Body of pancreas (tissue), 4 donors: ENCODE measurements at places on chromosomes 3 and 15. TPM values are rescaled to one million over a fixed set of nuclear protein-coding genes. Genes with fewer than 3 reads are reported as not detected.

MKRN3 gene
- total RNA-seq: 0.26 TPM

COPB2 gene
- 73.2 TPM for total RNA-seq

MYEF2 gene
- 12.9 TPM for total RNA-seq

PLSCR2 gene
- total RNA-seq: not detected

GABRG3 gene
- not detected for total RNA-seq

ANKUB1 gene
- total RNA-seq: not detected

GRM2 gene
- 0.26 TPM for total RNA-seq

NDN gene
- total RNA-seq: 21.8 TPM

GPR149 gene
- total RNA-seq: not detected

HTR3E gene
- total RNA-seq: not detected

DNA sequence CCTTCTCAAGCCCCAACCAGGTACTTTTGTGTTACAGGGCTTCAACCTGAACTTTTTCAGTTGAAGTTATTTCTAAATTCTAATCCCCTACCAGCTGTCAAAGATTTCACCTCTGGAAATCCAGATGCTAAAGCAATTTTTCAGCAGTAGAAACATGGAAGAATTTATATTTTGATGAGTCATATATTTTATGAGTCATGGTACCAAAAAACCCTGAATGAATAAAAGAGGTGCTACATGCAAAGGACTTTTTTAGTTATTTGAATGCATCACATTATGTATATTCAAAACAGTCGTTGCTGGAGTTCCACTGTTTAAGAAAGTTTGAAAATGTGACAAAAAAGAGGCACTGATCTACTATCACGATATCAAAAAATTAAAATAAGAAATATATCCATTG is 96.0 kb upstream of the ZNF385D start:
- DNase-seq: no peak

DNA sequence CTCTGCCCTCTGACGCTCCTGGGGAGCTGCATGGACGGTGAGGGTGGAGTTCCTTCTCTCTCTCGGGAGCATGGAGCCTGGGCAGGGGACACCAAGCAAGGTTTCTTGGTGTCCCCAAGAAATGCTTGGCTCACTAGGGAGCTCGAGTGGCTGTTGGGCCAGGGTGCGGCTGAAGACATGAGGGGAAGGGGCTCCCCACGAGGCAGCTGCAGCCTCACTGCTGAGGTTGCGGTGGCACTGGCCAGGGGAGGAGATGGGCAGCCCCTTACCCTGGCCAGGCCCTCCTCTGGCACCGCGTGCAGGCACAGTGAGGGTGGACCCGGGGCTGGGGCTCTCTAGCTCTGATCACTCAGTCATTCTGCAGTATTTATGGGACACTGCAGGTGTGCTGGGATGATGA is 43.5 kb upstream of the SLC41A3 start:
- DNase-seq: peak; percentile 1

GRCh38 chr15:58418135-58418534 is 13.7 kb upstream of the LIPC start:
- no peak for DNase-seq

DNA sequence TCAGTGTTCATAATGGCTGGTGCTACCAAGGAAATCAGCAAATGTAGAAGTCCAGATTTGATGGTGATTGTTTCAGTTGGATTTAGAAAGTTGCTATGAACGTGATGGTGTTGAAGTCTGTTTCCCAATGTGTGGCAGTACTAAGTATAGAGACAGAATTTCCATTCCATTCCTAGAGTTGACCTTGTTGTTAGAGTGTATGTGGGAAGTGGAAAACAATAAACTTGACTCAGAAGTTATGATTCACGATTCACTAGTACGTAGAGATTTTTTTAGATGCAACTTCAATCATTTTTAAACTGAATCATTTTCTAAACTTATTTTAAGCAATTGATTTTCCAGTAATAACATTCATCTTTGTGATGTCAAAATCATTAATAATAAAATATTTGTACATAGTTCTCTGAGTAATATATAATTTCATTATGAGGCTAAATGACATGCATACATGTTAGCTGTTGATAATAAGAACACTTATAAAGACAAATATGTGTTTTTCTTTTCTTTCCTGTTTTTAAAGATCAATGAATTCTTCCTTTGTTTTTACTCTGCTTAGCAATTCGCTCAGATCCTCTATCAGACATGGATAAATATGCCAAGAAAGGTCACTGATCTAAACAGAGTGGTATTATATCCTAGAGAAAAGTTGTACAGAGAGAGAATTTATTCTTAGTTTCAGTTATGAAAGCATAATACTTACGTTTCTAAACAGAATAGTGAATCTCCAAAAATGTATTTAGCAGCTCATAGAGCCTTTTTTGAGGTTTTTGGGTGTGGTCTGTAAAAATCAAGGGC is 108.8 kb upstream of the GPR149 start:
- no peak for DNase-seq

DNA sequence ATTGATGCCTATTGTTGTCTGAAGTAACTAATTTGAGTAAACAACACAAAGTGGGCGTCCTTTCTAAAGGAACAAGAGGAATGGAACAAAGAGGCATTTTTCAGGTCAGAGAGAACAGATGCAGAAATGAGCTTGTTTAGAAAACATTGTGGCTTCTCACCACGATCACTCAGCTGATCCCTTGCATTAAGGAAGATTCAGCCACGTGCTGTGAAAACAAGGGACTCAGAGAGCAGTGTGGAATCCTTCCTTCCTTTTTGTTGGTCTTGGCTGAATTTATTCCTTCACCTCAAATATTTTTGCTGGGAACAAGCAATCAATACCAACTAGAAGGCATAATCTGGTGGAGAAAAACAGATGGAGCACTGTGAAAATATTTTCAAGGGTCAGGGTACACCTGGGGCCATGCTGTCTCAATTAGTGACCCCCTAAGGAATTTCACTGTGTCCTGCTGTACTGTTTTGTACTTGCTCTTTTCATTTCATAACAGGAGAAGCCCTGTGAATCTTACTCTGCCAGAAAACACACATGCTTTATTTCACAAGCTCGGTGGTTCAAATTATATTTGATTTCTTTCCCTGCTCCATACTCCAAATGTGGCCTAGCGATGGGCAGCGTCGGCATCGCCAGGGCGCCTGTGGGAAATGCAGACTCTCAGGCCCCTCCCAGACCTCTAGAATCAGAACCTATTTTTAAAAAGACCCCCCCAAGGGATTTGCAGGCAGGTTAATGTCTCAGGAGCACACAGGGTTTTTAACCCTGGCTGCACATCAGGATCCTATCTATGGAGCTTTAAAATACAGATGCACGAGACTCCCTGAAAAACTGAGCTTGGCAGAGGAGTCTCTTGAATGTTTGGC is 11.6 kb upstream of the SLC6A20 start:
- DNase-seq: no peak

GRCh38 chr3:63845215-63845614 is 18.4 kb downstream of the THOC7 start:
- DNase-seq: no peak

DNA sequence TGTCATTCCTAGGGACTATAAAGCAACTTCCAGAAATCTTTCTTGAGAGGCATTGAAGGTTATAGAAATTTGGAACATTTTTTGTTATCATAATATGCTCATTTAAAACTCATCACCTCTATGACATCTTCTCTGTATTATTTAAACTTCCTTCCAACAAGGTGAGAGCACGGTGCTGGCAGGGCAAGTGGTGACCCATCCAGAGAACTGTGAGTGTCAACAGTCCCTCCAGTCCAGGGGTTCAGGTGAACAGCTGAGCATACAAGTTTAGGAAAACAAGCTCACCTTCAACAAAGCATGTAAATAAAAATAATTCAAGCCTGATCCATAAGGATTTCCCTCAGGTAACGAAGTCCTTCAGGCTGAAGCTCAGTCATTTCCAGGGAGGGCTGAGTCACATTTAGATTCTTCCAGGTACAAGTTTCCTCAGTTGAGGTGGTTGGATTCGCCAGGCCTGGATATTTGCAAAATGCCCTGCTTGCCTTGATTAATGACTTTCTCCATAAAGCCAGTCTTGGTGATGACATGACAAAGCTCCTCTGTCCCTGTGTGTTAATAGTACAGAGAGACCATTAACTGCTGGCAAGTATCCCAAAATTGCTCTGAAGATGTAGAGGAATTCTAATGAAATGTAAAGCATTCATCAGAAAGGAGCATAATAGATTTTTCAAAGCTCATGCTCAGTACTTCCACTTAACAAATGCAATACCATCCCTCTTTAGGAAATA is 263.6 kb upstream of the GADL1 start:
- DNase-seq: no peak

- no peak for DNase-seq
Observed at GRCh38 chr3:16516695-16517481, 3.4 kb upstream of the RFTN1 start.

- DNase-seq: no peak
Observed at GRCh38 chr15:23854203-23854911, 167.3 kb upstream of the NDN start.

DNA sequence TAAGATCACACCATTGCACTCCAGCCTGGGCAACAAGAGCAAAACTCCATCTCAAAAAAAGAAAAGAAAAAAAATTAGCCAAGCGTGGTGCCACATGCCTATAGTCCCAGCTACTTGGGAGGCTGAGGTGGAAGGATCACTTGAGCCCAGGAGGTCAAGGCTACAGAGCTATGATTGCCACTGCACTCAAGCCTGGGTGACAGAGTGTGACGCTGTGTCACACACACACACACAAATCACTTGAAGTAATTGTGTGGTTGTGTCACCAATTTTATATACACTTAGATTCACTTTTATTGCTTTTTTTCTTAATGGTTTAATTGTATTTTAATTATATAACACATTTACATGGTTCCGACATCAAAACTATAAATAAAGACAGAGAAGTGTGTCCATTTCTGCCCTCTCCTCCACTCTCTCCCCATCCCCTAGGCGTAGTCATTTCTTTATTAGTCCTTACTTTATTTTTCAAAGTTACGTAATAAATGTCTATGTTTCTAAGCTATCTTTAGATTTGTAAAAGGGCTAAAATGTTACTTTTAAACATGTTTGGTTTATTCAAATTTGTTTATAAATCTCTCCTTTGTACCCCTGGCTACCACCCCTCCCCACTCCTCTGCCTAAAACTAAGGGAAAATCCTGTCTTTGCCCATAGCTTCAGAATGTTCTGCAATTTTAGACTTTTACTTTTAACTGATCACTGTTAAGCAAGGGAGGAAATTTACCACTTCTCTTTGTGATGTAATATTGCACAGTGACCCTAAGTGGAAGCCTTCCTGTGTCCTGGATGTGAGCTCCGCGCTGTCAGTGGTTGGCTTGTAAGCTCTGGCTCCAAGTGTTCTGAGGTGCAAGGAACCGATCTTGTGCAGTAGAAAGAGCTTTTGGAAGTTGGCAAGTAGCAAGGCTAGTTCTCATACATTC is 10.8 kb upstream of the VILL start:
- DNase-seq: no peak

GRCh38 chr3:169822983-169823382 is 10.3 kb upstream of the LRRC34 start:
- no peak for DNase-seq

DNA sequence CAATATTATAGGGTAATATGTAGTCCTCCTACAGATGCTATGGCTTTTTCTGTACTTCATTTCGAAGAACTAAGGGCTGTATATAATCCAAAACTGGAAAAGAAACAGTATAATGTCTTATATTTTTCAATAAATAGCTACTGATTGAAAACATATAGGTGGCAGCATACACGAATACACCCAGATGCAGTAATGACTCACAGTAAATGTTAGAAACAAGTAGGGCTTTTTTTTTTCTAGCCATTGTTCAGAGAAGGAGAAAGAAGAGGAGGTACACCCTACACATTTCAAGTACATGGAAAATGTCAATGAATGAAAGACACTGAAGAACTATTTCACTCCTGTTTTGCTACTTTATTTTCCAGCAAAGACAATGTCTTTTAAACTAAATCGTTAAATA is 9.4 kb downstream of the DAZL start:
- no peak for DNase-seq

- DNase-seq: no peak
Observed at GRCh38 chr3:9508781-9509180, 44.8 kb downstream of the LHFPL4 start.

DNA sequence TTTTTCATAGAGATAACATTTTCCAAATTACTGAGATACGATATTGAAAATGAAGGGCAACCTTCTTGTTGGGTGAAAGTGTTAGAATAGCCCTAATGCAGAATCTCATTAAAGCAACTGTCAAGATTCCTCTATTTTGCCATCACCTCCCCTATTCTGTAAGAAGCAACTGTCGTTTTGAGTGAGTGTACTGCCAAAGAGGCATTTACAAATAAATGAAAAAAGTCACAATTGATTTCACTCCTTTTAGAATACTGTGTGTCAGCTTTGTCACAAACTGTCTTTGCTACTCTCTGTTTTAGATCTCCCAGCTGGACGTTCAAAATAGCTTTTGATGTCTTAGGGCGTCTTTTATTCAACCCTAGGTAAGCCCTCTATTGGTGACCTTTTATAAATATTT is 322.8 kb upstream of the NAALADL2 start:
- DNase-seq: no peak

DNA sequence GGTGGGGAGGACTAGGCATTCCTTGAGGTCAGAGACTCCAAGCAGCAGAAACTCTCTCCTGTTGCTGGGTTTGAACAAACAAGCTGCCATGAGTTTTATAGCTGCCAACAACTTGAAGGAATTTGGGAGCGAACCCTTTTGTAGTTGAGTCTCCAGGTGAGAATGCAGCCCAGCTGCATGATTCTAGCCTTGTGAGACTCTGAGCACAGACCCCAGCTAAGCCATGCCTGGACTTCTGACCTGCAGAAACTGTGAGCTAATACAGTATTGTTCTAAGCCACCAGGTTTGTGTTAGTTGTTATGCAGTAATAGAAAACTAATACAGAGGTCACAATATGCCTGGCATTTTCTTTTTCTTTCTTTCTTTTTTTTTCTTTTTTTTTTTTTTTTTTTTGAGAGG is 6.2 kb upstream of the TASOR start:
- no peak for DNase-seq

- DNase-seq: no peak
Observed at GRCh38 chr15:48147358-48147757, 26.6 kb downstream of the SLC24A5 start.

DNA sequence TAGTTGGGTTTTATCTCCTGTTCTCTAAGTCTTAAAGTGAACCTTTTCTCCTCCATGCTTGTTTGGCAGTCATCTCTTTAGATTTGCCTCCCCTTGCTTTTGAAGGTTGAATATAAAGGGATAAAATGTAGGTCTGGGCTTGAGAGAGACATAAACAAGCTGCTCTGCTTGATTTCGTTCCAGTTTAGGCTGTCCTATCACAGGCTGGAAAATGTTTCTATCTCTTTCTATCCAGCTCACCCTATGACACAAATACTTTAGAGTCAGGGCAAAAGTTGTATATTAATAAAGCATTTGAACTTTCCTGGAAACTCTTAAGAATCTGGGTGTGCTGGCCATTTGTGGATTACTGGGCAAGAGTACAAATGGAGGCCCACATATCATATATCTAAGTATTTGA is 29.5 kb upstream of the ZBBX start:
- DNase-seq: no peak

DNA sequence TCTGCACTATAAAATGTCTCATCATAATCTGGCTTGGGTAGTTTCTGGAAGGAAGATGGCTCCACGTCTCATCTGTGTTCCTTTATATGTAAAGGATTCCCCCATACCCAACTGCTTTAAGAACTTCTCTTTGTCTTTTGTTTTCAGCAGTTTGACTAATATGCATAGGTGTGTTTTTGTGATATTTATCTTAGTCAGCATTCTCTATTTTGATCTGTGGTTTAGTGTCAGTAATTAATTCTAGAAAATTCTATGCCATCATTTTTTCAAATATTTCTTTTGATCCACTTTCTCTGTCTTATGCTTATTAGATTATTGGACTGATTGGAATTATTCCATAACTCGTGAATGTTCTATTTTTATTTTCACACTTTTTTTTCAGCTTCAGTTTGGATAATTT is 286.3 kb upstream of the THRB start:
- no peak for DNase-seq

GRCh38 chr15:31304751-31305365 is 21.8 kb upstream of the KLF13 start:
- DNase-seq: no peak
